Glomerular endothelial cell (primary cell): ENCODE measurements at places on chromosomes 11 and 22.

DNA sequence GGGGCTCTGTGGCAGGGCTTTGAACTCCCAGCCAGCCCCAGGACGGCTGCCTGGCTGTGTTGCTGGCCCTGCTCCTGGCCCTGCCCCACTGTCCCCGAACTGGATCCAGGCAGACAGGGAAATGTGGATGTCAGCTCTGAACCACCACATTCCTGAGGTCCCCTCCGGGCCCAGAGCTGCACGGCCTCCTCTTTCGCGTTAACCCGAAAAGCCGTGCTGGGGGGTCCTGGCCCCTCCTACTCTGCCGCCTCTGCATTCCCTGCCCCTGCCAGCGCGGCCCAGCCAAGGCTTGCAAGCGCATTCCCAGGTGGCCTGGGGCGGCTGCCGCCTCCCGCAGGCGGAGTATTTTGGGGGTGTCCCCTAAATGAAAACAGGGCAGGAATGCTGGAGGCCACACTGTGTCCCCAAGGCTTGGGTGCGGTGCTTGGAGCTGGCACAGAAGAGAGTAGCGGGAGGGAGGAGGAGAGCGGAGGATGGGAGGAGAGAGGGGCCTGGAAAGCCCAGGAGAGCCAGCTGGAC lies 5.4 kb downstream of the LINC01488 start:
- DNase-seq = no peak

GRCh38 chr11:108115500-108116140 lies 5.7 kb upstream of the ACAT1 start:
- no peak for DNase-seq

- DNase-seq = no peak
Measured at GRCh38 chr11:87917111-87917510, 258.1 kb downstream of the RAB38 start.

- DNase-seq = peak; percentile 29
Measured at GRCh38 chr11:7098235-7098832, 9.5 kb downstream of the RBMXL2 start.

- DNase-seq = no peak
Measured at GRCh38 chr11:72048766-72049460, 31.4 kb downstream of the NUMA1 start.

- no peak for DNase-seq
Measured at GRCh38 chr11:65383778-65384177, 1.3 kb upstream of the SLC25A45 start.

GRCh38 chr11:35106595-35106994 lies 32.4 kb upstream of the CD44 start:
- no peak for DNase-seq

GRCh38 chr22:38657045-38657909 lies 839 bp downstream of the CBY1 start:
- DNase-seq = no peak

DNA sequence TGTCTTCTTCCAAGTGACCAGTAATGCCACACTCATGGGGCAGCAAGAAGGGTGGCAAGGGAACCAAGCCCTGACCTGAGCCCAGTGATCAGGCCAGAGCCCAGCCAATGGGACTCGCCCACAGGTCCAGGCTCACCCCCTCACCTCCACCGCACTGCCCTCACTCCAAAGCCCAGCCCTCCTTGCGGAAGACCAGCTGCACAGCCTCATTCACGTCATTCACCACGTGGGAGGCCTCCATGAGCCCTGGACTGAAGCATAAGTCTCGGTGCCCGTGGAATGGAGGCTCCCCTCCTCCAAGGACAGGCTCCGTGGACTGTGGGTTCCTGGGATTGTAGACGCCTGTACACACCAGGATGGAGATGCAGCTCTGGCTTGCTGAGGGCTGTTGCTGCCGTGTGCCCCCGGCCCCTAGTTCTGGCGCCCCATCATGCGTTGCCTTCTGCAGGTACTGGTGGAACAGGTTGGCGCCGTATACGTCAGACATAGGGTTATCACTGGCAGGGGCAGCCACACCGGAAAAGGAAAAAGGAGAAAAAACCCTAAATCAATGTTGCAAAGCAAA lies 16.8 kb upstream of the TMEM121B start:
- no peak for DNase-seq

GRCh38 chr11:119323532-119324033 lies 6.7 kb upstream of the MCAM start:
- no peak for DNase-seq

DNA sequence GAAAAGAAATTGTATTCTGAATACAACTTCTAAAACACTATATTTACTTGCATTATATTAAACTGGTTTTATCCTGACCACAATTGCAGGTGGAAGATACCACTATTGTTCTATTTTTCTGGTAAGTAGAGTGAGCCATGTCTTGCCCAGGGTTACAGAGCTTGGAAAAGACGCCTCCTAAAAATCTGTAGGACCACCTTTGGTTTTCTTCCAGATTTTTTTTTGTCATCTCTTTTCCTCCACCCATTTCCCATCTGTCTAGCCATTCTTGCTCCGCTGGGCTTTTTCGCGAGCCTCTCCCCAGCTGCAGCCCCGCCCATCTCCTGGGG lies 294 bp upstream of the MTMR3 start:
- no peak for DNase-seq

- no peak for DNase-seq
Measured at GRCh38 chr11:34267013-34267412, 90.8 kb downstream of the ABTB2 start.

DNA sequence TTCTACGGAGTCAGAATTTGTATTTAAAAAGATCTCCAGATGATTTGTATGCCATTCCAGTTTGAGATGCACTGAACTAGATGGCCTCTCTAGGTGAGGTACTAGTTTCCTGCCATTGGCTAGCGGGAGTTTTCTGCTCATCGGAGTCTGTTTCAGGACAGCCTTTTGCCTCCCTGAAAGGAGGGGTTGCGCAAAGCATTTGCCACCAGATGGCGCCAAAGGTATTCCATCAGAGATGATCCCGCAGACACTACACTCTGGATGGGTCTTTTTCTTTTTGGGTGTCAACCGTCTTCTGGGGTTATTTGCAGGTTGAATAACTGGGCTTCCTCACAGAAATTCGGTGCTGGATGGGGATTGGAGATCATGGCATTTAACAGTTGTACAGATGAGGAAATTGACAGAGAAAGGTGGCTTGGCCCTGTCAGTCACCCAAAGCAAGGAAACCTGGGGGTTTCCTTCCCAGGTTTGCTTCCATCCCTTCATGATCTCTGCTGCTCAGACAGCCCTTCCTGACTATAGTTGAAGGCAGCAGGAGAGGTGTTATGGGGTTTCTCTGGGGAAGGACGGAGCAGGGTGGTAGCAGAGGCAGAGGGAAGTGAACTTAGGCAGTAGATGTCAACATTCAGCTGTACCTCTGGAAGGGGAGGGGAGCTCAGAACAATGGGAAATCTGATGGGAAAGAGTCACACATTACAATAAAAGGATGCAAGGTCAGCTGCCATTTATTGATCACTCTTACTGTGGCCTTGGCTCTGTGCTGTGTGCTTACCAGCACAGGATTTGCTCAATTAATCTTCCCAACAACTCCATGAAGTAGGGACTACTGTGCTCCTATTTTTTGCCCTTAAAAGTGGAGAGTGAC lies 81.6 kb downstream of the CCDC81 start:
- DNase-seq = no peak

GRCh38 chr11:78039391-78039918 lies 16.4 kb upstream of the KCTD14 start:
- DNase-seq = no peak

- no peak for DNase-seq
Measured at GRCh38 chr11:57416436-57416835, 10.5 kb downstream of the SLC43A3 start.

GRCh38 chr11:131977231-131977630 lies 606.8 kb downstream of the NTM start:
- no peak for DNase-seq

DNA sequence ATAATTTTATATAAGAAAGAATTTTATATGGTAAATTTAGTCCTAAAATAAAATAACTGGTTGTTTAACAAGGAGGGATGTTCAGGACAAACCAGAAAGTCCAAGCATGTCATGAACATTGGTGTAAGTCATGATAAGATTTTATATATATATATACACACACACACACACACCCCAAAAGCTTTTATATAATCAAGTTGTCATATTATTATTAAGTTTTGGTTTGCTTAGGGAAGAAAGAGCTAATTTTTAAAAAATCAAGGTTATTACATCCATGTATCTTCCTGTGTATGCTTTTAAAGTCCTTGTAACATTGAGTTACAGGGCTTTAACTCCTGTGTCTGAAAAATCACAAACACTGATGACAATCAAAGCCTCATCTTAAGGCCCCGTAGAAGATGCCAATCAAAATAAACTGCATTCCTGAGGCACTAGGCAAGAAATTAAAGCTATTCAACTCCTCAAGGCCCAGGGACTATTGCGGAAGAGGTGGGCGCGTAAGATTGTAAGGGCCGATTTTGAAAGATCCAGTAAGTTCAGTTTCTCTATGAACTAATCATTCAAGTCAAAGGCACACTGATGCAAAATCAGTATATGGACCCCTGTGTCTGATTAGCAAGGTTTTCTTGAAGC lies 16.8 kb downstream of the APOL6 start:
- no peak for DNase-seq

DNA sequence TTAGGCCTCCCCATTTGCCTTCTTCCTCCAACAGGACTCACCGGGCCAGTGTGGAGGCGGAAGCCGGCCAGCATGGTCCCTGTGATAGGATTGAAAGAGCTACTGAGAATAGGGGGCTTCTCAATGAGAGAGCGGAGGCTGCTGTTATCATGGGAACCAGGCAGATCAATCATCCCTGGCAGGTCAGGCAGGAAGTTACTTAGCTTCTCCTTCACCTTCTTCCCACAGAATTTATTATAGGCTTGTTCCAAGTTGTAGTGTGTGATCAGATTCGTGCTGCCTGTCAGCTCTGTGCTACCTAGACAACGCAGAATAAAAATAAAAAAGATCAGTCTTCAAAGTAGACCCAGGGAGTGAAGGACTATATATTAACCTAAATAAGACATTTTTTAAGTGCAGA lies 7.1 kb downstream of the MED19 start:
- DNase-seq = no peak

DNA sequence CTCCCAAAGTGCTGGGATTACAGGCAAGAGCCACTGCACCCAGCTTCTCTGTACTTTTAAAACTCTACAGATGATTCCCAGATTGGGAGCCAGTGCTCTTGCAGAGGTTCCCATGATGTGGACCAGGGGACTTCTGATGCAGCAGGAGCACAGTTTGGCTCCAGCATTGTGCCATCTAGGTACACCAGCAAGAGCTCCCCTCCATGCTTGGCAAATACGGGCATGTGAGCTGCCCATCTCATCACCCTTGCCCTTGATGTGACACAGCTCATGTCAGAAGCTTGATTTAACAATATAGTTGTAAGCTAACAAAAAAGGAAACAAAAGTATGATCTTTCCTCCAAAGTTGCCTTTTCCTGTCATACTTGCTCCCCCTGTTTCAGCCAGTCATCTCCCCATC lies 28.7 kb downstream of the SNU13 start:
- no peak for DNase-seq

- DNase-seq = no peak
Measured at GRCh38 chr22:32564170-32565001, 89.8 kb downstream of the FBXO7 start.

DNA sequence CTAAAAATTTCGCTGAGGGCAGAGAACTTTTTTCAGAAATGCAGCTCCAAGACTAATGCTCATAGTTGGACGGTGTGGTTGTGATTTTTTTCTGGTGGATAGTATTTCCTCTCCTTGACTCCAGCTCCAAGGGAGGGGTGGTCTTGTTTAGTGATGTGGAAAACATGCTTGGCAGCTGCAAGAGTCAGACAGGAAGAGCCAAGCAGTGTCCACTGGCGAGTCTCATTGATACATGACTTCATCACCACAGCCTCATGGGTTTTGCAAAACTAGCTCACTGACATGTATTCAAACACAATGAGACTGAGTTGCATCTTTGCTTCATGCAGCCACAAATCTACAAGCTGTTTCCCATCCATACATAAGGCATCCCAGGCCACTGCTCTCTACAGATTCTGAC lies 7.3 kb upstream of the KCNJ1 start:
- no peak for DNase-seq

DNA sequence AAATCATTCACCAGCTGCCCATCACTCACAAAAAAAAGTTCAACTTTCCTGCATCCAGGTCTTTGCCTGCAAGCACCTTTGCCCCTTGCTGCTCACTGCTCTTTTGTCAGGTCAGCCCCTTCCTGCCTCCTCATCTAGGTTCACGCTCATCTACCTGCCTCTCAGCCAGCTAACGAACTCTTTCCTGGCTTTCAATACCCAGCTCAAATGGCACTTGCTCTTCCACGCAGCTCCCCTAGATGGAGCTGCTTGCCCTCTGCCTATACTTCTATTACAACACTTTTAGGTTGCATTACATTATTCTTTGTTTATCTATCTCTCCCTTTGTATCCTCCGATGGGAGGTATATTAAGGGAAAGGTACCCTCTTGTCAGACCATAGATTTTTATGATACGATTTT lies 78.9 kb upstream of the TBCEL start:
- DNase-seq = no peak

- no peak for DNase-seq
Measured at GRCh38 chr22:39873965-39874364, 19.6 kb downstream of the ENTHD1 start.
